CD4-positive, CD25-positive, alpha-beta regulatory T cell (primary cell): ENCODE measurements at places on chromosomes 12 and 14.
A peak's percentile ranks its signal among the peaks of the same experiment; 100 is the strongest.

- no peak for DNase-seq
Measured at GRCh38 chr12:49693931-49694444, 13.2 kb downstream of the FMNL3 start.

GRCh38 chr12:92143686-92144630 lies 1.7 kb downstream of the BTG1 start:
- peak; percentile 92 for DNase-seq

GRCh38 chr12:117564881-117565280 lies 203.5 kb upstream of the NOS1 start:
- DNase-seq: no peak

DNA sequence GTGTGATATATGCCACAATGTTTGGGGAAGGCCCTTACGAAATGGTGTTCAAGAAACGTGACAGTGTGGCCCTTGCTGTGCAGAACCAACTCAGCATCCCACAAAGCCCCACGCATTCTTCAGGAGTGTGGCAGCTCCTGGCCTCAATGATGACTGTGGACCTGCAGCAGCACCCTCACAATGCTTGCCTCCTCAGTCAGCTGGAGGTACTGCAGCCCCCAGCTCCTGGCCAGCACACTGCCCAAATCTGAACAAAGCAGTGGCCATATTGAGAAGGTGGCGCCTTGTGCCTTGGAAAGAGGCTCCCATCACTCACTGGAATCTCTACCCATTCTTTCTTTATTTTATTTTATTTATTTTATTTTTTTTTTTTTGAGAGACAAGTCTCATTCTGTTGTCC lies 10.4 kb downstream of the POLE2 start:
- no peak for DNase-seq

- DNase-seq: no peak
Measured at GRCh38 chr12:123960029-123960735, 12.4 kb downstream of the CCDC92 start.

DNA sequence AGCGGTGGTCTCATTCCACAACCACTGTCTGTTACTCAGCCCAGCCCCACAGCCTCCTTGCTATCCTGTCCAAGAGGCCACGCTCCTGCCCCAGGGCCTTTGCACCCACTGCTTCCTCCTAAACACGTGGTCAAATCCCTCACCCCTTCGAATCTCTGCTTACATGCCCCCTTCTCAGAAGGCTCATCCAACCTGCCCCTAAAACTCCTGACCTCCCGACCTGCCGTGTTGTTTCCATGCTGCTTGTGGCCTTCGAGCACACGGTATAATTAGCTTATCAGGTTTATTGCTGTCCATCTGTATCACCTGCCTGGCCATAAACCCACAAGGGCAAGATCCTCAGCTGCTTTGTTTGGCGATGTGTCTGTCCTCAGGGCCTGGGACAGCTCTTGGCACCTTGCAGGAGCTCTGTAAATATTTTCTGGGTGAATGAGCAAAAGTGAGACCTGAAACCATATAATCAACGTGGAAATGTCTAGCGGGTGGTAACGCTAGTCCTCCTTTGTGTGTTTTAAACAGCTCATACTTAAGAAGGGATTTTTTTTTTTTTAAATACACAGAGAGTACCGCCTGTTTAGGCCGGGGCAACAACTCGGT lies 36.0 kb downstream of the SCARB1 start:
- no peak for DNase-seq

- peak; percentile 75 for DNase-seq
Measured at GRCh38 chr12:49763006-49763591, 21.7 kb downstream of the TMBIM6 start.

DNA sequence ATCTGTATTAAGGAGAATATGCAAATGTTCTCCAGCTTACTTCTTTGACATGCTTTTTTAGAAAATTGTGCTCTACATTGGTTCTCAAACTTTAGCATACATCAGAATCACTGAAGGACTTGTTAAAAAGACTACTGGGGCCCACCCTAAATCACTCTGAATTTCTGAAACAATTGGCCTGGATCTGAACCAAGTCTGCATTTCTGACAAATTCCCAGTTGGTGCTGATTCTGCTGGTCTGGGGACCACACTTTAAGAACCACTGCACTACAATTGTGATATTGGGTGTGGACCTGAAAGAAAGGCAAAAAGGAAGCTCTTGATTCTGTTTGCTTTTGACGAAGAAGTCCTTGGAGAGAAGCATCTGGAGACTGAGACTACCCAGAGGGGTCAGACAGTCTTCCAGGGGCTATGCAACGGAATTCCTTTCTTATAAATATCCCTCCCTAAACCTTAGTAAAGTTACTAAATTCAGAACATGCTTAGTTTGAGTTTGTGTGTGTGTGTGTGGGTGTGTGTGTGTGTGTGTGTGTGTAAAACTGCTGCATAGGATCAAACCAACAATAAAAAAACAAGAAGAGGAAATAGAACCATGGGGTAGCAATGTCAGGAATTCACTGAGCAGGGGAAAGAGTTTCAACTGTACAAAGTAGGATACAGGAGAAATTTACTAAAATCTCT lies 36.8 kb downstream of the EAPP start:
- DNase-seq: no peak

- DNase-seq: no peak
Measured at GRCh38 chr12:124289634-124290600, 5.0 kb upstream of the RFLNA start.

- no peak for DNase-seq
Measured at GRCh38 chr12:112616469-112617152, 174.9 kb upstream of the RPH3A start.

DNA sequence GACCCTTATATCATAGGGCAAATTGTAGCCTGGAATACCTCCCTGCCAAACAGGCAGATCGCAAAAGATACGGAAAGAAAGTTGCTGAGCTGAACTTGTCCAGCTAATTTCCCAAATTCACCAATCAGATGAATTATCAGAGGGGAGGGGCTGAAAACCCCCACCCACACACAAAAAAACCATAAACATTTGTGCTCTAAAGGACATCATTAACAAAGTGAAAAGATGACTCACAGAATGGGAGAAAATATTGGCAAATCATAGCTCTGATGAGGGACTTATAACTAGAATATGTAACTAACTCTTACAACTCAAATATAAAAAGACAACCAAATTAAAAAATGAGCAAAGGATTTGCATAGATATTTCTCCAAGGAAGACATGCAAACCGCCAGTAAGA lies 36.3 kb downstream of the PTHLH start:
- DNase-seq: no peak

GRCh38 chr14:106491851-106492250 lies 965.5 kb downstream of the TMEM121 start:
- DNase-seq: no peak

- no peak for DNase-seq
Measured at GRCh38 chr12:29534935-29535334, 37.4 kb upstream of the OVCH1 start.

- DNase-seq: no peak
Measured at GRCh38 chr12:88418856-88419497, 161.3 kb downstream of the KITLG start.

DNA sequence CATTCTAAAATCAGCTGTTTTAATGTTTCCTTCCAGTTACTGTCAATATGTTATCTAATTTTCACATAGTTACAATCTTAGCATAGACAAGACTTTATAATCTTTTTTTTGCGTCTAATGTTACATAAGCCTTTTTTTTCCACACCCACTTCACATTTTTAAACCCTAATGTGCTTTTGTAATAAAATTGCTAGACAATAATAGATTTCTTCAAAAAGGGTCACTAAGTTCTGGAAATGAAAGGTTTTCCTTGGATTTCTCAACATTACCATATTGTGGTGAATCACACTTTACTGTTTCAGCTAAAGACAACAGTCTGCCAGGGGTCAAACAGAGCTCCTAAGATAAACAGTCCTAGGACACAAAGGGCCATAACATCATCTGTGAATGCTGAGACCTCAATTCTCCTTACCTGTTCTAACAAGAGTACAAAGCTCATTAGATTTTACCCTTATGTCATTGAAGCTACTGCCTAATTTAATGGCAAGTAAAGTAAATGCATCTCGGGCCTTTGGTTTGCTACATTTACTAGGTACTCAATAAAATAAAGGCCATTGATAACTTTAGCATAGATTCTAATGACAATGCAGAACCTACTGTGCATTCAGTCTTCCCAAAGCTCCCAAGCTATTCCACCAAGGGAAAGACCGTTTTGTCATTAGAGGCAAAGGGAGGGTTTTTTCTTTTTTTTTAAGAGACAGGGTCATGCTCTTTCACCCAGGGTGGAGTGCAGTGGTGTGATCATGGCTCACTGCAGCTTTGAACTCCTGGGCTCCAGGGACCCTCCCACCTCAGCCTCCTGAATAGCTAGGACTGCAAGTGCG lies 111.2 kb upstream of the SLC38A2 start:
- no peak for DNase-seq

GRCh38 chr12:49667325-49668090 lies 39.7 kb downstream of the FMNL3 start:
- no peak for DNase-seq

- DNase-seq: no peak
Measured at GRCh38 chr14:90698379-90698869, 117.8 kb downstream of the TTC7B start.

DNA sequence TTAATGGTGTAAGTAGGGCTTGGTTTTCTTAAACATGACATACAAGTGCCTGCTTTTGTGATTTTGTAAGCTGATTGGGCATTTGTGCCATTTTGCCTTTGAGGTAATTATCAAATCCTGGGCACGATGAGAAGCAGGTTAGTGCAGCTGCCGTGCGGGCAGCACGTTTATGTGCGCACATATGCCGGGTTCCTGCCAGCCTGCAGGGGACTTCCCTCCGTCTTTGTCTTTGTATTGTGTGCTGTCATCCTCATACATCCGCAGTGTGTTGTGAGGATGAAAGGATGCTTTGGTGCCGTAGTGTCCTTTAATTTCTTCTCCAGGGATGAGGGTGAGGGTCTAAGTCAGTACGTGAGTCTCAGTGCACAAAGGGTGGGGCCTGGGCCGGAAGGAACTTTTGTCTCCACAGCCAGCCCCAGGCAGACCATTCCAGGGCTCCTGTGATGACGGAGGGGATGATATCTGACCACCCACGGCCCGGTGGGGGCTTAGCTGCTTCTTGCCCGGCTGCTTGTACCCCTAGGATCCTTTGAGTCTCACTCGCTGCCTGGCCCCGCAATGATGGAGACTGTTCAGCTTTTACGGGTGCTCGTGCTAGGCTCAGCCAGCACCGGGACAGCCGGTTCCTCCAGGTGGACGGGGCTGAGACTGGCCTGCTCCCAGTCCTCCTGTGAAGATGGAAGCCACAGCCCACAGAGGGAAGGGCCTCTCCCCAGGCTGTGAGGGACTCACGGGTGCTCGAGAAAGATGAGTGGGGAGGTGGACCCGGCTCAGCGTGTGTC lies 54.6 kb downstream of the ADGRD1 start:
- DNase-seq: no peak

GRCh38 chr12:76047742-76048141 lies 16.2 kb upstream of the PHLDA1 start:
- DNase-seq: no peak

- DNase-seq: no peak
Measured at GRCh38 chr12:3033539-3033867, 43.7 kb upstream of the TSPAN9 start.

GRCh38 chr14:50728836-50729235 lies 60.7 kb upstream of the SAV1 start:
- DNase-seq: no peak

DNA sequence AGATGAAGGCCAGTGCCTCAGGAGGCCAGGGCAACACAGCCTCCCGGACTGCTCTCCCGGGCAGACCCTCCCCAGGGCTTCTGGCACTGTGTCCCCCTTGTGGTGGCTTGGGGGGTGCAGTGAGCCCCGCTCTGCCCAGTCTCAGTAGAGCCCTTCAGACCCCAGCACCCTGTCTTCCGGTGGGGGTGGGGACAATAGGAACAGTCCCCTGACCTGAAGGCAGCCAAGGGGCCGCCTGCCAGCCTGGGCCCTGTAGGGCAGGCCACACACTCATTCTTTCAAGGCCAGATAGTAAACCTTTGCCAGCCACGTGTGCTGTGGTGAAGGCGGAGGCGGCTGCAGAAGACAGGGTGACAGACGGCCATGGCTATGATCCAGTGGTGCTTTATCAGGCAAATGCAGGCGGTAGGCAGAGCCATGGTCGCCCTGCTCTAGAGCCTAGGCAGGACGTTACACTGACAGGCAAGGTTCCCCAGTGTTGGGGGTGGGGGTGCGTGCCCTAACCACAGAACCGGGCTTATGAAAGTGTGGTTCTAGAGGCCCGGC lies 15.0 kb downstream of the ZFYVE21 start:
- no peak for DNase-seq
